ENCODE measurements at places on chromosomes 3 and 15.

- no peak for DNase-seq
Measured at GRCh38 chr15:98942431-98942830, 65.2 kb downstream of the PGPEP1L start.

DNA sequence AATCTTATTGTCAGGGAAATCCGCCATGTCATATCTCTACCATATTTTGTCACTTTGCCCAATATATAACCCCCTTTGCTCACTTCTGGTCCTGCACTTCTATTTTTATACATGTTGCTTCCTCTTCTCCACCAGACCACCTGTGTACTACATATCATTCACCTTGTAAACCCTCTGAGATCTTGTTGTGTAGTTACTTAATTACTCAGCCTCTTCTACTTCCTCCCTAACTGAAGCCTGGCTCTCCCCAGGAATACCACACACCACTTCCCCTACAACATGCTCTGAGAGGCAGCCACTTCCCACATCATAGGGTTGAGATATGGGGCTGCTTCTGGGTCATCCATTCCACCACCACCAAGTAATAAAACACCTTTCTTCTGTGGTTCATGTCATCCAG, 10.0 kb downstream of the HEXA start:
- no peak for DNase-seq

DNA sequence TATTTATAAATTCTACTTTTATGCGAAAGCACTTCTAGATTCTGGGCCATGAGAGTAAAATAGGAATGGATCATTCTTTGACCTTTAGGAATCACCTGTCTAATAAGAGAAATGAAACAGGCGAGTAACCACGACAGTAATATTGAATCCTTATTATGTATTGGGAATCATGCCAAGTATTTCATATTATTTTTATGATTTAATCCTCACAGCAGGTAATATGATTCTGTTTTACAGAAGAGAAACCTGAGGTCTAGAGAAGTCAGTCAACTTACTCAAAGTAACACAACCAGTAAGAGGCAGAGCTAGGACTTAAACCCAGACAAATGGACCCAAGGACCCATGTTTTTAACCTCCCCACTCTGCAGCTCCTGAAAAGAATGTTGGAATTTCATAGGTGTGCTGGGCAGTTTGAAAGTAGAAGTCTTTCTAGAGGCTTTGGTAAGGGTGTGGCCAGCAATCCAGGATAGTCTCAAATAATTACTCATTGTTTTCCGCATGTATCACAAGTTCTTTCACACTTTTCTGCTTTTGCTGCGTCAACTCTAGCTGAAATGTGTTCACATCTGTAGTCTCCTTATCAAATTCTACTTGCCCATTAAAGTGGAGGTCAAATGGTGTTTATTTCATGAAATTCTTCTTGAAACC, 181.7 kb downstream of the TPRG1 start:
- DNase-seq, result no peak

GRCh38 chr15:100125401-100126191, 216.2 kb downstream of the ADAMTS17 start:
- no peak for DNase-seq

DNA sequence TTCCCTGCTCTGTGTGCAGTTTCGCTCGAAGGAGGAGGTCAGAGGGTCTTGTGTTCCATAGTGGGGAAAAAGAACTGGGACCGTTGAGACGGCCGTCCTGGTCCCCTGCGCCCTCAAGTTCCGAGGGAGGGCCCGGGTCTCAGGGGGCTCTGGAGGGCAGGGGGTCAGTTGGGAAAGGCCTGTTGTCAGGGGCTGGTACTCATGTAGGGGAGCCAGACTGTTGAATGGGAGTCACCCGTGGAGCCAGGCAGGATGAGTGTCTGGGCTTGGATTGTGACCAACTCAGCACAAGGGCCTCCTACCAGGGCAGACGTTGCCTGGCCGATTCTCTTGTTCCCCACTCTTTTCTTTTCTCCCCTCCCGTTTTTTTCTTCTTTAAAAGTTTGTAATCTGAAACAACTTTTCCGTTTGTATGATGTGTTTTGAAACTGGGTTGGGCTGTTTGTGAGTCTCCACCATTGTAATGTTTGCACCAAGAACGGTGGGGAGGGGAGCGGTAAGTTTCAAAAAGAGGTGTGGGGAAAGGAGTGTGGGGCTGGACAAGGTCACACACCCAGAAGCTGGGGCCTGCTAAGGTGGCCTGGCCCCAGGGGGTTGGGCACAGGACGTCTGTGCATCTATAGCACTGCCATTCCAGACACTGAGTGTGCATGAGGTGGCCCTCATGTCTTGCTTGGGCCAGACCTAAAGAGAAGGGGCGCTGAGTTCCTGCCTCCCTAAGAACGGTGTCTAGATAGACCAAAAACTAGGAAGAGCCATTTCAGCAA, 1.1 kb downstream of the CMTM7 start:
- DNase-seq, result no peak

Data from activated CD4-positive, alpha-beta T cell treated with anti-CD3 and anti-CD28 coated beads for 1 hour (primary cell).